ENCODE measurements at places on chromosomes 11 and 22.

- DNase-seq, result no peak
Measured at GRCh38 chr11:134957540-134958335, 545.7 kb upstream of the B3GAT1 start.

- peak; percentile 91 for DNase-seq
Measured at GRCh38 chr11:27234043-27234668, 128.9 kb downstream of the CCDC34 start.

DNA sequence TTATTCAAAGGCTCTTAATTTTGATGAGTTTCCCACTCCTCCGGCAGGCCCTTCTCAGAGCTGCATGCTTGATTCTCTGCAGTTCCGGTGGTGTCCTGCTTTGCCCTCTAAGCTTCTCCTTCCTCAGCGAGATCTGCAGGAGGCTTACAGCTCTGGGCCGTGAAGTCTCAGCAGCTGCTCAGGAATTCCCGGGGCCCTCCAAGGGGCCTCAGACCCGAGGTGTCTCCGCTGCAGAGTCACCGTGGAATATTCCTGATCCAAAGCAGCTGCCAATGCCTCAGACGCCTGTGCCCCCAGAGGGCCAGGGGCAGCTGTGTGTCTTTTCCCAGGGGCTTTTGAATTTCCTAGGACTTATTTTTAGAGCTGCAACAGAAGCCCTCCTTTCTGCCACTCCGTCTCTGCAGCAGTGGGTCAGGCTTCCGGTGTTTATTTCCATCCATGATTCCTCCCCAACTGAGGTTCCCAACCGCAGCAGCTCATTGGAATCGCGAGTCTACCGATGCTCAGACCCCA lies 37.2 kb downstream of the RPS6KA4 start:
- no peak for DNase-seq

DNA sequence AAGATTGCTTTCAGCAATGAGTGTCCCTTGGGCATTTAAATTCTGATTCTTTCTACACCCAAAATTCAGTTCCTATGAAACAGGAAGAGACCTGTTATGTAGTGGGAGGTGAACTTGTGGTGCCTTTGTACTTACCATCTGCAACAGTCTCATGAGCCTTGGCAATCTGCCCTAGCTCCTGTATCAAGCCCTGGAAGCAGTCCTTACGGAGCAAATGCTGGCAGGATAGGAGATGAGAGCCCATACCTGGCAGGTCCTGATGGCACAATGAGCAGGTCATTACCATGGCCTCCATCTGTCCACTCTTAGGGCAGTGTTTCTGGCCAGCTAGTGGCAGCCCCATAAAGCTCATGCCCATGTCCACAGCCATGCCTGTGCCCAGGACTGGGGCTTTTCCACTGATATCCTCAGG lies 10.8 kb downstream of the TRIM66 start:
- DNase-seq, result no peak

Measured in kidney epithelial cell (primary cell).